Erythroblast (primary cell): ENCODE measurements at places on chromosomes 16 and 17.

DNA sequence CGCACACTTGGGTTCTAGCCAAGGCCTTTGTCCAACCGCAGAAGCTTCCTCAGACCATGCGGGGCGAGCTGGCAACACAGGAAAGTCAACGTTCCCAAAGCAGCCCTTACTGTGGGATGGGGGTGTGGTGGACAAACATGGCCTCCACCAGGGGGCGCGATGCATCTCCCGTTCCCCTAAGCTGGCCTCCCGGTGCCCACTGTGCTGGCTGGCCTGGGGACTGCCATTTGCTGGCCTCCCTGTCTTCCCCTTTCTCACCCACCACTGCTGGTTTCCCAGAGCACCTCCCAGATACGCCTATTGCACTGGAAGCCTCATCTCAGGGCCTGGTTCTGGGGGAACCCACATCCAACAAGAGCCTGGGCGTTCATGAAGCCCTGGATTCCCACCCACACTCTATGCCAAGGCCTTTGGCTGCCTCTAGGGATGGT lies 145.3 kb downstream of the IRF8 start:
- peak; percentile 59 for DNase-seq

DNA sequence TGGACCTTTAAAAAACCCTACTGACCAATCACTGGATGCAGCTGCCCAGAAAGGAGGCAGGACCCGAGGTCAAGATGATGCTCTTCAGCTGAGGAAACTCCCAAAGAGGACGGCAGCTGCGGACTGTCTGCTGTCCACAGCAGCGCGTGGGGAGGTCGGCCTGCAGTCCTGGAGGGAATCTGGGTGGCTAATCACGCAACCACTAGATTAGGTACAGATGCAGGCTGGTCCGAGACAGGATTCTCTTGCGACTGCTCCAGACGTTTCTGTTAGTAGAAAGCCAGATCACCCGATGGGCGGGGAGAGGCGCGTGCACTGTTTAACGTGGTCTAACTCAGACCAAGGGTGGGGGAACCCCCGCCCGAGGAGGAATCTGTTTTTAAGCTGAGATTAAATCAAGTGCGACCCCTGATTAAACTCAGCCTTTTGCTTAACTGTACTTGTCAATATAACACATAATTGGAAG lies 8.8 kb downstream of the CTRB2 start:
- DNase-seq = no peak

DNA sequence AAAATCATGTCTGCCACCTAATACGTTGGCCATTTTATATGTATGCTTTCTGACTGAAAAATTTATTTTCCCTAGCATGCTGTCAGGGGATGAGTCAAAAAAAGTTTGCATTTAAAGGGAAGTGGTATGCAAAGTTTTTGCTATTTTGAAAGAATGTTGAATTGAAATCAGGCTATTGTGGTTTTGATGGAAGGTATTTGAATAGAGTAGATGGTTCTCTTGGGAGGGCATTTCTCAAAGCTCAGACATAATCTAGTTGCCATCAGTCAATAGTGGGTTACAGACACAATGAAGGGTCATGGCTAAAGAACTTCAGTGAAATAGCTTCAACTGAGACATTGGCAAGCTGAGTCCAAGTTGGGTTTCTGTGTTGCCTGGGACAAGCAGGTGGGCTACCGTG lies 102.4 kb downstream of the MAP2K6 start:
- DNase-seq = no peak

DNA sequence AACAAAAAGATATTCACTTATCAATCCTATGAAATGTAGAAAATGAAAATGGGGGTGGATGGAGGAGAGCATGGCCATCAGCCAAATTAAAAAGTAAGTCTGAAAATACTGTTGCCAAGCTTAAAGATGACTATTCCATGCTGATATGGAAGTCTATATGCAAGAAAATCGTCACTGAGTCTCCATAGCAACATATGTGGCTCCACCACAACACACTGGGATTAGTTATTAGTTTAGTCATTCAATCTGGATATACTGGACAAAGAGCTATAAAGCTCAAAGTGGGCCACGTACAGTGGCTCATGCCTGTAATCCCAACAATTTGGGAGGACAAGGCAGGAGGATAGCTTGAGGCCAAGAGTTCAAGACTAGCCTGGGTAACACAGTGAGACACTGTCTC lies 24.7 kb upstream of the PSMD7 start:
- DNase-seq = no peak

- no peak for DNase-seq
Observed at GRCh38 chr17:50063561-50064252, 7.8 kb downstream of the ITGA3 start.

GRCh38 chr17:66580956-66581391 lies 253.9 kb upstream of the CACNG5 start:
- no peak for DNase-seq

GRCh38 chr17:10668775-10669174 lies 11.7 kb upstream of the MYH3 start:
- no peak for DNase-seq

GRCh38 chr16:57031156-57031555 lies 41.8 kb downstream of the NLRC5 start:
- no peak for DNase-seq

DNA sequence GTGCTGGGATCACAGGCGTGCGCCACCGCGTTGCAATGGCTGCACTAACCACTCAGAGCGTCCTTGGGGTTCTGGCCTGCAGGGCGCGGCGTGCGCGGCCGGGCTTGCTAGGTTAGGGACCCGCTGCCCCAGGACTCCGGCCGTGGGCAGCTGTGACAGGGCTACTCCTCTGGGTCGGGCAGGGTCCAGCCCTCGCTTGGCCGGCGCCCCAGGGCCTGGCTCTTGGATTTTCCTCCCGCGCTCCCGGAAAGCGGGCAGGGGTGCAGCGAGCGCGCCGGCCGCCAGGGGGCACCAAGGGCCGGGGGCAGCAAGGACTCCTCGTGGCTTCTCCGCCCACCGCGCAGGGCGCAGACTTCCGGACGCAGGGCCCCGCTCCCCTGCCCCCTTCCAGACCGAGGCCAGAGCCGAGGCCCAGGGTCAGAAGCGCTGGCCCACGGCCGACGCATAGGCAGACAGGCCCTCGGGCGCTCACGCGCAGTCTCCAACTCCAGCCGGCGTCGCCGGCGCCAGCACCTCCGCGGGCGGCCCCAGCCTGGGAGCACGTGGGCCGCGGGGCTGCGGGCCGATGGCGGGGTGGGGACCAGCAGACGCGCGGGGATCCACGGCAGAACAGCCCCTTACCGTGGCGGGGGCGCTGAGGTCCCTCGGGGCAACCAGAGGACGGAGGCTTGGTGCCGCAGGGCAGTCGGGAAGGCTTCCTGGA lies 355 bp downstream of the TLE7 start:
- DNase-seq = peak; percentile 49

GRCh38 chr17:74663561-74663960 lies 40.0 kb upstream of the CD300E start:
- DNase-seq = no peak

DNA sequence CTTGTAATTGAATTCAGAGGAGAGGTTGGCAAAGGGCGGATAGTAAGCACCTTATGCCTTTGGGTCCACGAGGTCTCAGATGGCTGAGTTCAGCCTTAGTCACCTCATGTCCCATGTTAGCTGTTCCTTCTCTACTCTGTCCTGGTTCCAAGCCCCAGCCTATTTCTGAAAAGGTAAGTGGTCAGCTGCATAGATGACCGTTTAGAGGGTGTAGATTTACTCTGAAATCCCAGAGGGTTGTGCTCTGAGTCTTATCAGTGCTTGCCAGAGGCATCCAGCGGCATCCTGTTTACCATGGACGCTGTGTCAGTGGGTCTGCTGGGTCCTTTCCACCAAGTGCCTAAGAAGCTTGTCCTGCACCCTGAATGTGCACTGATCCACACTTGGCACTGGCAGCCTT lies 1.9 kb downstream of the ZNF778 start:
- DNase-seq = peak; percentile 18

DNA sequence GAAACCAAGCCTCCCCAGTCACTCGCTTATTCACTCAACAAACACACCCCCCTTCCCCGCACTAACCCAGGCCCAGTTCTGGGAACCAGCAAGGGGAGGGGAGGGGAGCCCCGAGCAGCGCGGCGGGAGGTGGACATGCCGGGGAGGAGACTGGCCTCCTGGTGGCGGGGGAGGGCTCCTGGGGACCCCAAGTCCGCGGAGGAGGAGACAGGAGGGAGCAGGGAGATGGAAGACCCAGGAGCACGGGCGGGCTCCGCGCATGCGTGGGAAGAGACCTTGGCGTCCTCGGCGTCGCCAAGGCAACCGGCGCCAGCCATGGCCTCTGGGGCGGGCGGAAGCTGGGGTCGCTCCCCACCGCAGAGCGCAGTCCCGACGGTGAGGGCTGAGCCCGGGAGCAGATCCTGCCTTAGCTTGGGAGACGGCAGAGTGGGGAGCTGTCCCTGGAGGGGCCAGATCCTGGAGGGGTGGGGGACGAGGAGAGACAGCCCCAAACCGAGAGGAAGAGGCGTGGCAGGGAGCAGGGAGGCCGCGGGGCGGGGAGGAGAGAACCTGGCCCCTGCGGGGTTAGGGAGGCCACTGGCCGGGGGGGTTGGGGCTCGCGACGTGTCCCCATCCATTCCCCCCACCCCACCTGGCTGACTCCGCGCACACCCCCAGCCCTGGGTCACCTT lies at the start of gene PRR29:
Gene PRR29, plus strand, starts transcription at position 302 of the 671 bp plus-strand sequence. Its CDS starts 14 bp downstream, at position 316.
- peak; percentile 75 for DNase-seq

- no peak for DNase-seq
Observed at GRCh38 chr17:4859816-4860625, 26.9 kb downstream of the MINK1 start.

- no peak for DNase-seq
Observed at GRCh38 chr17:31289790-31290189, 7.2 kb downstream of the OMG start.

DNA sequence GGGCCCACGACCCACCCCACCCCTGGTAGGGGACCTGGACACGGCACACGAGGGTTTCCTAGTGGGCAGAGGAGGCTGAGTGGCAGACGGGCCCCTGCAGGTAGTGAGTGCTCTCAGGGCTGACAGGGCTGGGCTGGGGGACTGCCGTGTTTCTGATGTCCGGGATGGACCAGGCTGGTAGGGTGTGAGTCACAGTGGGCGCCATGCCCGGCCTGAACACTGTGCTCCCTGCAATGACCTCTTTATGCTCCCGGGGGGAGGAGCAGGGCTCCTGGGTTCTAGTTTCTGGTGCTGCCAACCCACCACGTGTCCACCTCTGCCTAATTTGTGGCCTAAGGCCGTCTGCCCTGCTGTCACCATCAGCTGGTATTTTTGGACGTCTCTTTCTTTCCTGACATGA lies 26.3 kb downstream of the ARHGAP23 start:
- DNase-seq = no peak
